NB4 (cell line): ENCODE measurements at places on chromosomes 3 and 15.

DNA sequence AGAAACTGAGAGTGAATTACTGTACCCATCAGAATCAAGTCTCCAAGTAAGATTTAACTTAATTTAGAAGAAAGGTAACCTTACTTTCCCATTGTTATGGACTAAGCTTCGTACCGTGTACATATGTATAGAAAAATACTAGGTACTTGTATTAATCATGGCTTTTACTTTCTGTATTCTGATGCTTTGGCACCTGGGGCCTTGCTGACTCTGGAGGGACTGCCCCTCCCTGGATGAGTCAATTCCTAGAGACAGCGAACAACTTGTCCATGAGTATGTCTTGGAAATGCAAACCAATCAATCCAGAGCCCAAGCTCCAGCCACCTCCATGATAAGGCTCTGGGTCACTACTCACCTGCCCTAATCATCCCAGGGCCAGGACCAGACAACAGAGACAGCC, 50.0 kb upstream of the DGKG start:
- no peak for DNase-seq

DNA sequence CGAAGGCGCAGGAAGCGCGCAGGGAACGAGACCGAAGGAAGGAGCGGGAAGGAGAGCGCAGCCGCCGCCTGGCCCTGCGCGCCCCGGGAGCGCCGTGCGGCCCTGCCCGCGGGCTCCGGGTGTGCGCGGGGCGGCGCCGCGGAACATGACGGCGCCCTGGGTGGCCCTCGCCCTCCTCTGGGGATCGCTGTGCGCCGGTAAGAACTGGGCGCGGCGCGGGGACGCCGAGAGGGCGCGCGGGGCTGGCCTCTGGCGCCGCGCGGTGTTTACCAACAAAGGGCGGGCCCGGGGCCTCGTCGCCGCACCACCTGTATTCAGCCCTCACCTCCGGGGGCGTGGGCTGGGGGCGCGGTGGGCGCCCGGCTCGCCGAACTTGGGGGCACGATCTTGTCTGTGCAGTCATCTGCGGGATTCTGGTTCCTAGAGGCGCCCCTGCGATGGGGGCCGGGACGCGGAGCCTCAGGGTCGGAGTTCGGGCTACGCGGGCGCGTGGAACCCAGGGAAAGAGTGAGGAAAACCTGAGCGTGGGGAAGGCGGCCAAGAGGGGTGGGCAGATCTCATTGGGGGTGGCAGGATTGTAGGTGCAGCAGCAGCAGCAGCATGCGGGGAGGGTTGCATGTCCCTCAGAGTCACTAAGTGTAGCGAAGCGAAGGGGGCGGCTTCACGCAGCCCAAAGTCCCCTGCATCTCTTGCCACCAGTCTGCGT, 641 bp downstream of the ACVR2B start:
- DNase-seq: peak; percentile 48

DNA sequence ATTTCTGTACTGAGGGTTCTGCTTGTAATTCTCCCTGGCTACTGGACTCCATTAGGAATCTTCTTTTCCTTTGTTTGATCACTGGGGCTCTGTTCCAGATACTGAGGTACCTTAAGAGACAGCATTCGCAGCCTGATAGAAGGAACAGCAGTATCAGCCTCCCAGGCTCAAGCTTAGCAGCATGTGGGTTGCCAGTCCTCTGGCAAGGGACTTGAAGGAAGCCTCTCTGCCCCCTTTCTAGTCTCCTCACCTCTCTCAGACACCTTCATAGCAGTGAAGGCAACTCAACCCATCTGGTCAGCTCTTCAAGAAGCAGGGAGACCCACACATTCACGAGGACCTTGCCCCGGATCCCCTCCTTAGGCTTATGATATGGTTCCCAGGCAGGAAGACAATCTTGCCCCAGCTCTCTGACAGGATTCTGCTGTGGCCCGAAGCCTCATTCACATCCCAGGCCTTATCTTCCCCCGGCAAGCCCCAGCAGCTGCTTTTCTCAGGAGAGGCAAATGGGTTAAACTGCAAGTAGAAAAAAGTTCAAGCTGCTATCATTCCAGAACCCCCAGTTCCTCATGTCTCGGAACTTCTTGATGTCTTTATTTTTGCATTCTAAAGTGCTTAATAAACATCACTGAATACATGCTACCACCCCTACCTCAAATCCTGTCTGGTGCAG, 153.1 kb downstream of the LIPC start:
- no peak for DNase-seq

GRCh38 chr3:42758126-42758525, 14.9 kb downstream of the CCDC13 start:
- DNase-seq: no peak

- DNase-seq: no peak
These were observed 712.4 kb downstream of the GRM7 start for GRCh38 chr3:7573330-7573729.

- peak; percentile 76 for DNase-seq
These were observed 57.7 kb downstream of the IQSEC1 start for GRCh38 chr3:13015286-13016082.

DNA sequence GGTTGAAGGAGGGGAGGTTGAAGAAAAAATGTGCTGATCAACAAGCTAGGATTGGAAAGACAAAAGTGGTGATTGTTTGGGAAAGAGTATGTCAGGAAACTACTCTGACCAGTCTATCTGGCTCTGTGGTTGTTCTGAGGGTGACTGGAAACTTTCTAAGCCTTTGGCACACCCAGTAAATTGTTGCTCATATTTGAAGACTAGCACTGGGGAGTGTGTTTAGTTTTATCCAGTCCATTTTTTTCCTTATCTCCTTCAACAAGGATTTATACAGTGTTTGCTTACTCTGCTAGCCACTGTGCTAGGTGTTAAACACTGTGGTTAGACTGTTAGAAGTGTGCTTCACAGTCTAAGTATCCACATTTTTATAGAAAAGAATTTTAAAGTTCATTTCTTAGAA, 28.8 kb downstream of the PPM1L start:
- no peak for DNase-seq

DNA sequence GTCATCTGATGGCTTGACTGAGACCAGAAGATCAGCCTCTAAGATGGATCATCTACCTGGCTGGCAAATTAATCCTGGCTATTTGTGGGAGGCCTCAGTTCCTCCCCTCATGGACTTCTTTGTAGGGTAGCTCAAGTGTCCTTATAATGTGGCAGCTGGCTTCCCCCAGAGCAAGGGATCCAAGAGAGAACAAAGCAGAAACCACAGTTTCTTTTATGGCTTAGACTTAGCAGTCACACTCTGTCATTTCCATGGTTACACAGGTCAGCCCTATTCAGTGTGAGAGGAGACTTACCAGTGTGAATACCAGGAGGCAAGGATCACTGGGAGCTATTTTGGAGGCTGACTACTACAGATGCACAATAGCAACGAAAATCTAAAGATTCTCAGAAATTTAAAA, 15.3 kb upstream of the ARL14 start:
- DNase-seq: no peak
